ENCODE measurements at places on chromosomes 12 and 14.

DNA sequence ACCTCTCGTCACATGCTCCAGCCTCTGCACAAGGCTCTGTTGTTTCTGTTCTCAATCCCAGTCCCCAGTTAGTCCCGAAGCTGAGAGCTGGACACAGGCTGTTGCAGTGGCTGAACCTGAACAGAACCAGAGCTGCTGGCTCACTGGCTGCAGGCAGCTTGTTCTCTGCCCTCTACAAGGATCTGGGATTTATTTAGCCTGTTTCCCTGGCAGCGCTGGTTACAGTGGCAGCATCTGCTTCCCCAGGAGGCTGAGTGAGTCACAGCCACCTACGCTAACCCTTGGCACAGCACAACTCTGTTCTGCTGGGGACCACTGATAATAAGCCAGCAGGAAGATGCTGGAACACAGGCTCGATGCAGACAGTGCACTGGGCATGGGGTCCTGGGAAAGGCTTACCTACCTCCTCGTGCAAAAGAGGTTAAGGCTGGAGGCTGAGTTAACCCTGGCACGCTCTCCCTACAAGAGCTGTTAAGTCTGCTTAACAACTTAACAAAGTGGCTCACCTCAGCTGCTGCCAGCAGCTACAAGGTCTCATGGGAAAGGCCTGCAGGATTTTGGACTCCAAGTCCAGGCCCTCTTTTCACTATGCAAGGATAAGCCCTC is 299.6 kb downstream of the PCNX1 start:
- no peak for DNase-seq

GRCh38 chr12:3116106-3116844 is 39.1 kb downstream of the TSPAN9 start:
- DNase-seq: no peak

DNA sequence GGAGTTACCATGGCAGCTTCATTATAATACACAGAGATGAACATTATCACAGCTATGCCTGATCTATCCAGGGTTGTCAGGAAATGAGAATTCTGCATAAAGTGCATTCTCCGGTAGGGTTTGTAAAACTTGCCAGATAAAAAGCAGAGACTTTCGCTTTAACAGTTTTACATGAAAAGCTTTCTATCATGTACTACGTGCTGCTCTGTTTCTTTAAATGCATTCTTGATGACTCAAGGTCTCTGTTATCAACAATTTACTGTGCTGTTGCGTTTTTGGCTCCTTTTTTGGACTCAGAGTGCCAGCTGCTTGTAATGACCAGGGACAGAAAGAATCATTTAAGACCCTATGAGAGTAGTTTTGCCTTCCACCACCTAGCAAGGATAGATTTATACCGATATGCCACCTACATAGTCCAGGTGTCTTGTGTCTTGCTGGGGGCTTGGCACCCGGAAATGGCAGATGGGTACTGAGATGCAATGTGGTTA is 371.2 kb downstream of the BTG1 start:
- no peak for DNase-seq

GRCh38 chr14:96092936-96093335 is 53.8 kb downstream of the C14orf132 start:
- no peak for DNase-seq

DNA sequence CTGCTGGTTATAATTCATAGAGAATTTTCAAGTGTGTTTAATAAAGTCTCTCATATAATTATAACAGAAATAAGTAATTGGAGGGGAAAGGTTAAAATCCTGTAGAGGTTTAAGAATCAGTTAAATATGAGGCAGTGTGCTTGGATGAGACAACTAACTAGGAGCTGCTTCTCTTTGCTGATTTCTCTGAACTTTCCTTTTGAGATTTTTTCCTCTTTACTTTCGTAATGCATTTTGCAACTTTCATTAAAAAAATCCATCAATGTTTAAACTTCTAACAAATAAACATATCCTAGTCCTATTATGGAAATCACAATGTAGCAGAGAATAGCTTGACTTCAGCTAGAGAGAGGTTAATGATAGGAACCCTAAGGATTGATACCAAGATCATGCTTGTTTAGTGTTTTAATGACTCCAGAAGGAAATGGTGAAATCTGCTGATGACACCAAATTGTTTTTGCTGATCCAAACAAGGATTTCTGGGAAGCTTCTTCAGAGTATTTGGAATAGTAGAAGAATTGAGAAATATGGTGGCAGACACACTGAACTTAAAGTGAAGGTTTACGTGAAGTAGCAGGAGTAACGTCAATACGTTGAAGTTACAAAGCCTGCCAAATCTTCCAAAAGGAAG is 122.6 kb downstream of the RAD51B start:
- DNase-seq: no peak

DNA sequence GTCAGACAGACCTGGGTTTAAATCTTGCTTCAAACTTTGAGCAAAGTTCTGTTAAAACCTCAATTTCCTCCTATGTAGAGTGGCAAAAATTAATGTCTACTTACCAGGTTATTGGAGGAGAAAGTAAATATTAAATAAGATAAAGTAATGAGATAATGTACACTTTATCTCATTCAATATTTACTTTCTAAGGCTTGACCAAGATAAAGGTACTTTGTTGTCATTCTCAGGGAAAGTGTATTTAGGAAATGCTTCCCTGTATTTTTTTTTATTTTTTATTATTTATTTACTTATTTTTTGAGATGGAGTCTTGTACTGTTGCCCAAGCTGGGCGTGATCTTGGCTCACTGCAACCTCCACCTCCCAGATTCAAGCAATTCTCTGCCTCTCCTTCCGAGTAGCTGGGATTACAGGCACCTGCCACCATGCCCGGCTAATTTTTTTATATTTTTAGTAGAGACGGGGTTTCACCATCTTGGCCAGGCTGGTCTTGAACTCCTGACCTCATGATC is 4.7 kb downstream of the FAM161B start:
- no peak for DNase-seq

DNA sequence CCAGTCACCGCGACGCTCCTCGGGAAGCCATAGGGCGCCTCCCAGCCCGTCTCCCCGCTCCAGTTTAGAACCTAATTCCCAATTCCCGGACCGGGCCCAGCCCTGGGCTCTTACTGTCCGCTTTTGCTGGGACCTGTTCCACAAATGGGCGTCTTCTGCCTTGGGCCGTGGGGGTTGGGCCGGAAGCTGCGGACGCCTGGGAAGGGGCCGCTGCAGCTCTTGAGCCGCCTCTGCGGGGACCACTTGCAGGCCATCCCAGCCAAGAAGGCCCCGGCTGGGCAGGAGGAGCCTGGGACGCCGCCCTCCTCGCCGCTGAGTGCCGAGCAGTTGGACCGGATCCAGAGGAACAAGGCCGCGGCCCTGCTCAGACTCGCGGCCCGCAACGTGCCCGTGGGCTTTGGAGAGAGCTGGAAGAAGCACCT is 797 bp downstream of the UNG start:
- no peak for DNase-seq

- peak; percentile 1 for DNase-seq
These were observed 846 bp upstream of the MTHFD1 start for GRCh38 chr14:64387232-64387781.

DNA sequence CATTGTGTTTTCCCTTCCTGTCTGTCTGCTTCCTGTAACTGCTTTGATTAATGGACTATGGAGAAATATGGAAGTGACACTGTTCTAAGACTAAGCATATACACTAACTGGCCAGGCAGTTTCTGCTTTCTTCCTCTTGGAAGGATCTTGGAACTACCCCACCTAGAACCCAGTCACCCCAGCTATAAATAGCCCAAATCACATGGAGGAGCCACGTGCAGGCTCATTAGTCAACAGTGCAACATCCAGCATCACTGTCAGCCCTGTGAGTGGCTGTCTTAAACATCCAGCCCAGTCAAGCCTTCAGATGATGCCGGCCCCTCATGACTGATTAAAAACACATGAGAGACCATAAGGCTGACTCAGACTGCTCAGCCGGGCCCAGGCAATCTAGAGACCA is 39.2 kb downstream of the BCAT1 start:
- DNase-seq: no peak

DNA sequence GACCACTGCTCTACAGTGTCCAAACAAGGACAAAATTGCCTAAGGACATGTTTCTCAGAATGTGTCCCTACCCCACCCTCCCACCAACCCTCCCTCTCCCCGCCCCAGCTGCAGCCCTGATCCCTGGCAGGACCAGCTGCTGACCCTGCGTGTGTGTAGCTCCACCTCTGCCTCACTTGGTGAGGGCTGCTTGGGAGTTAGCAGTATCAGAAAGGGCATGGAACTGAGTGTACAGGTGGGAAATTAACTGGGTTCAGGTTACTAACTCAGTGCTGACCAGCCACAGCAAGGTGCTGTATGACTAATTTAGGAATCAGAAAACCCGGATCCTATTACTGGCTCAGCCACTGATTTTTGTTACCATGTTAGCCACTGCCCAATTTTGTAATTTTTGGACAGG is 11.3 kb upstream of the PLEKHD1 start:
- no peak for DNase-seq

DNA sequence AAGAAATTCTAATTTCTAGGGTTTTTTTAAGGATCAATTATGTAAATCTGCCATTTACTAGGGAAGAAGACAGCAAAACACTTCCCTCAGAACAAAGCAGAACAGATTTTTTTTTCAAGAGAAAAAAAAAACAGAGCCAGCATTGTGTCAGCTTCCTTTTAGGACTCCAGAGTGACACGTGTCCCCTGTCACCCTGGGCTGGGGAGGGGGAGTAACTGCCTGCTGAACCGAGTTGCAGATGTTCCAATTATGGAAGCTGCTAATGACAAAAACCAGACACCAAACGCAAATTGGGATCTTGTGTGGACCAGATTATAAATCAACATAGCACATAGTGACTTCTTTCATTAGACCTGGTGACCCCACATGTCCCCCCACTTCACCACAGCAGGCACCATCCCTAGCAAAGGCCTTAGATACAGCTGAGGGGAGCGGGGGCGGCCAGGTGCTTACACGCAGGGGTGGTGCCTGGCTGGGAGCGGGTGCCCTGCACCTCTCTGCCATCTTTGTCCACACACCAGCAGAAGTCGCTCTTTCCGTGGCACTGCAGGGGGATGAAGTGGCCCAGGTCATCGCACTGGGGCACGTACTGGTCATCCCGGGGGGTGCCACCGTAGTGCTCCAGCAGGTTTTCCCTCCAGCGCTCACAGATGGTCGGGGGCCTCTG is 25.4 kb downstream of the RTRAF start:
- DNase-seq: no peak

DNA sequence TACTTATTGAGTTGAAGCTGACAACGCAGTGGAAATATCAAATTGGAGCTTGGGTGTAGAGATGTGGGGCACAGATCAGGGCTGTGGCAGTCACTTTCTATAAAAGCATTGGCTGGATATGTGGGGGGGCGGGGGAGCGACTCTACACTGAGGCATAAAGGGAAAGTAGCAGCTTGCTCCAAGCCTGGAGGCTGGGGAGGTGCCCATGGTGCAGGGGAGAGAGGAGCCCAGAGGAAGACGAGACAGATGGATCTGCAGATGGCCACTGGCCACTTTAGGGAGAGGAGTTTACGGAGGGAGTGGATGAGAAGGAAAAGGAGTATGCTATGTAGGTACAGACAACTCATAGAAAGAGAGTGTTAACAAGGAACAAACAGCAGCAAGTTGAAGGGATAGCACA is 13.5 kb upstream of the NGB start:
- no peak for DNase-seq

GRCh38 chr14:24066496-24067132 is 4.7 kb upstream of the CPNE6 start:
- DNase-seq: no peak

- DNase-seq: no peak
These were observed 13.0 kb upstream of the FMNL3 start for GRCh38 chr12:49720214-49720613.

- no peak for DNase-seq
These were observed 13.6 kb downstream of the GPX2 start for GRCh38 chr14:64929014-64929359.

- no peak for DNase-seq
These were observed 17.8 kb downstream of the ARL6IP4 start for GRCh38 chr12:122998316-122998715.

DNA sequence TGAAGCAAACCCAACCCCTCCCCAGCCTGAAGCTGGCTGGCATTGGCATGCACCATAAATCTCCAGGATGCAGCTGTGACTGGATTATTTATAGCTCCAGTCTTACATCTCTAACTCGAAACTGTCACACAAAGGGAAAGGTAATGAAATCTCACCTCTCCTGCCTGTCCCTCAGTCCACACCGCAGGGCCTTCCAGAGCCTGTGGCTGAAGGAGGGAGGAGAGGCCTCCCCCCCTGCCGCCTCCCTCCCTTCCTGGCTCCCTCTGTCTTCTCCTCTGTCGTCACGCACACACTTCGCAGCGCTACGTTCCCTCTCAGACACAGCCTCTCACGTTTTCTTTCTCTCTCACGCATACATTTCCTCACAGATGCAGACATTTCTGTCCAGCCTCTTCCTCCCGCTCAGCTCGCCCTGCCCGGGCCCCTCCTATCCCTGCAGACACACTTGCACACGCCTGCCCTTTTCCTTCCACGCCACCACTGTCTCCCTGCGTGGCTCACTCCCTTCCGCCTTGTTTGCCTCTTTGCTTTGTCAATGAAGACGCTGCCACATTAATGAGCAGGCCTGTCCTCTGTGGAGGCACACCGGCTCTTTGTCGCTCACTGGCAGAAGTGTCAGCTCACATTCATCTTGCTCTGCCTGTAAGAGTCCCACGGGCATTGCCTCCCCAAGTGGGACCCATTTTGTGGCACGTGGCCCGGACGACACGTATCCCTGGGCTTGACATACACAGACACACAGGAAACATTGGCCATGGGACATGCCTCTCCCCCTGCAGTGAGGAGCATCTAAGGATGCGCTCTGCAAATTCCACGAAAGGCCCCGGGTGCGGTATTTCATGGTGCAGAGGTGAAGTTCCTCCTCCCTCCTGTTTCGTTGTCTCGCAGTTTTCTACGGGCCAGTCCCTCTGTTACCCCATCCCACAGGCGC is 27.9 kb downstream of the IRF2BPL start:
- DNase-seq: no peak

- no peak for DNase-seq
These were observed 70.4 kb upstream of the SFSWAP start for GRCh38 chr12:131640525-131640924.

- no peak for DNase-seq
These were observed 104.5 kb upstream of the SFSWAP start for GRCh38 chr12:131606218-131606901.

DNA sequence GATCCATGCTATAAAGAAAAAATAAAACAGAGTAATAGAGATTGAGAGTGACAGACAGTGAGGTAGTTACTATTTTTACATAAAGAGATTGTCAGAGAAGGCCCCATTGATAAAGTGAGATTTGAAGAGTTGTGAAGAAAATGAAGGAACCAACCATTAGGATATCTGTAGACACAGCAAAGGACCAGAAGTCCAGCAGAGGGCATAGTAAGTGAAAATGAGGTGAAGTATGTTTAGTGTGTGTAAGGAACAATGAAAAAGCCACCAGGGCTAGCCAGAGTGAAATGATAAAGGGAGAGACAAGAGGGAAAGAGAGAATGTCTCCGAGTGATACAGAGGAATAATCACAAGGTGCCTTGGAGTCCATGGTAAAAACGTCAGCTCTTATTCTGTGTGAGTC is 411.0 kb downstream of the NELL2 start:
- DNase-seq: no peak

- no peak for DNase-seq
These were observed 47.4 kb downstream of the AVPR1A start for GRCh38 chr12:63103494-63104131.

GRCh38 chr12:132428936-132429601 is 60.9 kb upstream of the FBRSL1 start:
- DNase-seq: no peak
